ENCODE measurements at places on chromosomes 2 and 18.

- DNase-seq, result no peak
These were observed 16.7 kb downstream of the PDCD1 start for GRCh38 chr2:241842067-241842415.

DNA sequence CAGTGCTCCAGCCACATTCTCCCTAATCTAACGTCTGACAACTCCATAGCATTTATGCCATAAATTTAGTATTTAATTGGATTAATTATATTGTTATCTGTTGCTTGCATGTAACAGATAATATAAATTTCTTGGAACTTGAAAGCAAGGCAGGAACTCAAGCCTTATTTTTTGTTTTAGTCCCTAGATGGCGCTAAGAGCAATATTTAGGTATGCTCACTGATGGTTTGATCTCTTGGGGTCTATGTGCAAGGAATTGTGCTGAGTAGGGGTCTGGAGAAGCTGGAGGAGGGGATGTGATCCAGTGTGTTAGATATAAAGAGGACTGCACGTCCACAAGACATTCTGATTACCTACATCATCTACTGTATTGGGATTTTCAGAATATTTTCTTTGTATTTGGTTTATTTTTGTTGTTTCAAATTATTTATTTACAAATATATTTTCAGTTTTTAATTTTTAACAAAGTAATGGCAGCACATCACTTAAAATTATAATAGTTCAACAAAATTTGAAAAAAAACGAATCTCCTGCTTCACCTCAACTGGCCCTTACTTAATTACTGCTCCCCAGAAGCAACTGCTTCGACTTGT lies 32.8 kb downstream of the KATNAL2 start:
- peak; percentile 54 for DNase-seq

GRCh38 chr2:204503869-204504268 lies 41.4 kb upstream of the PARD3B start:
- DNase-seq, result no peak

GRCh38 chr2:74671479-74671878 lies 17.4 kb downstream of the SEMA4F start:
- no peak for DNase-seq

- no peak for DNase-seq
These were observed 133.4 kb downstream of the FTCDNL1 start for GRCh38 chr2:199717587-199717907.
